Stimulated activated CD8-positive, alpha-beta memory T cell treated with anti-CD3 and anti-CD28 coated beads, Interleukin-15, amount 100 ng/mL, for 24 hours (primary cell): ENCODE measurements at places on chromosomes 7 and 10.

GRCh38 chr10:120931999-120932398 lies 80.8 kb downstream of the WDR11 start:
- DNase-seq = no peak

DNA sequence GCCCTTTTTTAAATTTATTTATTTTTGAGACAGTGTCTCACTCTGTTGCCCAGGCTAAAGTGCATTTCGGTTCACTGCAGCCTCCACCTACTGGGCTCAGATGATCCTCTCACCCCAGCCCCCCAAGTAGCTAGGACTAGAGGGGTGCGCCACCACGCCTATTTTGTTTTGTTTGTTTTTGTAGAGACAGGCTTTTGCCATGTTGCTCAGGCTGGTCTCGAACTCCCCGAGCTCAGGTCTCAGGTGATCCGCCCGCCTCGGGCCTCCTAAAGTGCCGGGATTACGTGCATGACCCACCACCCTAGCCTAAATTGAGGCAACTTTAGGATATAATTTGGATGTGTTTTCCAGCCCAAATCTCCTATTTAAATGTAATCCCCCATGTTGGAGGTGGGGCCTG lies 805 bp downstream of the ZNF736 start:
- DNase-seq = no peak

DNA sequence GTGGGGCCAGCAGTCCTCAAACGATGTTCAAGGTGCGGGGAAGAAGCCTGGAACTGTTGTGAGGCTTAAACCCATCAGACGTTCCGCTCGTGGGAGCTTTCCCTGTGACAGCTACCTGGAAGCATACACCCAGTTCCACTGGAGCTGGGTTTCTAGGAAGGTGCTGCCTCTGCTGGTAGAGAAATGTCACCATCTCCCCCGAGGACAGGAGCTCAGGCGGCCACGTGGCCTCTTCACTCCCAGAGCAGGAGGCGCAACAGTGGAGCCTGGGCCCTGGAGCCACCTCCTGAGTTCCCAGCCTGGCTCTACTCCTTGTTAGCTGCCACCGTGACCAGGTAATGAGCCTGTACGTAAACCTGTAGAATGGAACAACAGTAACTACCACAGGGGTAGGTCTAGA lies 156.1 kb downstream of the ADARB2 start:
- DNase-seq = no peak

- DNase-seq = no peak
These were observed 108.6 kb downstream of the NRF1 start for GRCh38 chr7:129719980-129720732.

DNA sequence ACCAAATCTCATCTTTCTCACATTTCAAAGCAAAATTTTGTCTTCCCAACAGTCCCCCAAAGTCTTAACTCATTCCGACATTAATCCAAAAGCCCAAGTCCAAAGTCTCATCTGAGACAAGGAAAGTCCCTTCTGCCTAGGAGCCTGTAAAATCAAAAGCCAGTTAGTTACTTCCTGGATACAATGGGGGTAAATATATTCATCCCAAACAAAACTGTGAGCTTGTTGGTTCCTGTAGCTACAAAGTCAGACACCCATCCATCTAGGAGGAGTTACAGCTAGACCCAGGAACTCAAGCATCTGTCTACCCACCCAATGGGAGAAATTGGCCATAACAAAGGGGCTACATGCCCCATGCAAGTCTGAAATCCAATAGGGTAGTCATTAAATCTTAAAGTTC lies 51.9 kb downstream of the MTURN start:
- no peak for DNase-seq

DNA sequence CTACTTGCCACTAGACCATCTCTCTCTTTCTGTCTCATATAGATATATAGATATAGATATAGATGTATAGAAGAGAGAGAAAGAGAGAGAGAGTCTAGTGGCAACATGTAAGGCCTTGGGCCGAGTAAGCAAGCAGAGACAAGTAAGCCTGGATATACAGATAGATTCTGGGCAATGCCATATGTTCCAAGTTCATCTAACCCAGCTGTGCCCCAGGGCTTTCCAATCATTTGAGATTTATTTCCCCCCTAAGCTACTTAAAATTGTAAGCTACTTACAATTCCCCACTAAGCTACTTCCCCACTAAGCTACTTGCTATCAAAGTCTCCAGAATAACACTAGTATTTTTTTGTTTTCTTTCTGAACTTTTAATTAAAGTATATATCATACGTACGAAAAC lies 1094.1 kb downstream of the DNAJB9 start:
- DNase-seq = no peak

DNA sequence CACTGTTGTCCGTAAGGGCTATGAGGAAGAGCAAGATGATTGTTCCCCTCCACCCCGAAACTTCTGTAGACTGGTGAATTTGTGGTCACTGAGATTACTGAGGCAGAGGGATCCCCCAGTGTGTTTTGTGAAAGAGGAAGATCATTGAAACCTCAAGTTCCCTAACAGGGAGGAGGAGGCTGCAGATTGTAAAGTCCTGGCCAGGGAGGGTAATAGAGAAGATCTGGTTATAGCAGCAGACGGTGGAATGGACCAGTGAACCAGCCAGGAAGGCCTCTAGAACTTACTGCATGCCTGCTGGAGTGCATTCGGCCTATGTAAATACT lies 31.1 kb downstream of the LMTK2 start:
- no peak for DNase-seq
